ENCODE measurements at places on chromosomes 13 and 19.

DNA sequence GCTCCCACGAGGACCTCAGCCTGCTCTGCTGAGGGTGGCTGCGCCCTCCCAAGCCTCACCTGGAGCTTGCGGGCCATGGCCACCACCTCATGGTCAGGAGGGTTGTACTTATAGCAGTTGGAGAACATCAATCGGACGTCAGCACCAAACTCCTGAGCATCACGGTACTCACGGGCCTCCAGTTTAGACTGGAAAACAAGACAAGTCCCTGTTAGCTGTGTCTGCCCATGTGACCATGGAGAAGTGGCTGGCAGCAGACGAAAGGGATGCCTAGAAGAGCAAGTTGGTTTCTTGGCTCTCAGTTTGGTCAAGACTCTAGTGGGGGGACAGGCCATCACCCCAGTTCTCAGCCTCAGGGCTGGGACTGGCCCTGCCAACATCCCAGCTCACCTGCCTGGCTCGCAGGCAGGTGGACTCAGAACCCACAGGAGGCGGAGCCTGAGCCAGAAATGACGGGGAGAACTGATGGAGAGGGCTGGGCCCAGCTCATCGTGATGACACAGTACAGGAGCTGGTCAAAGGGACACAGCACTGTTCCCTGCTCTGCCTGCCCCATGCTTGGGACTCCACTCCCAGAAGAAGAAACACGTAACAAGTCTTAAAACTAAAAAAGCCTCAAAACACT is 31.2 kb upstream of the EPHX3 start:
- no peak for DNase-seq

- no peak for DNase-seq
Measured at GRCh38 chr13:73684286-73684685, 449.9 kb downstream of the KLF12 start.

GRCh38 chr19:55206664-55207500 is 2.4 kb downstream of the PTPRH start:
- DNase-seq: peak; percentile 76

DNA sequence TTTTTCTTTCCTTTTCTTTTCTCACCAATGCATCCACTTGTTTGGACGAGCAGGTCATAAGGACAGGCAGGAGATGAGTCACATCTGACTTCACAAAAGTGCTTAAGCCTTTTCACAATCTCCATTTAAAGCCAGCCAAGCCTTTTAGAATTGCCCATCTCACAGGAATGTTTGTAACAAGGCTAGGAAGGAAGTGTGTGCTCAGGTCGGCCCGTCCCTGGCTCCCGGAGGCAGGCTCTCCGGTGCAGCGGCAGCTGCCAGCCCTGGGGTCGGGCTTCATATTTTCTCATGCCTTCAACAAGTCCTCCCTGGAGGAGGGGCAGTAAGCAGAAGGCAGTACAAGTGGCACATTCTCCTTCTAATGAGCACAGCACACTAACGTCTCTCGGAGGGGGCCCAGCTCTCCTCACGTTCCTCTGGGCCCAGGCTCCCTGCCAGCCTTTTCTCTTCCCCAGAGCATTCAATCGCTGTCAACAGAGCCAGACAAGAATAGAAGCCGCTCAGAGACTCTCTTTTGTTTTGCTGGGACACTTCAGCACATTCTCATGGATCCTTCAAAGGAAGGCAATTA is 180.5 kb downstream of the COL4A1 start:
- peak; percentile 78 for DNase-seq

- no peak for DNase-seq
Measured at GRCh38 chr13:30301827-30302226, 5.5 kb downstream of the KATNAL1 start.

DNA sequence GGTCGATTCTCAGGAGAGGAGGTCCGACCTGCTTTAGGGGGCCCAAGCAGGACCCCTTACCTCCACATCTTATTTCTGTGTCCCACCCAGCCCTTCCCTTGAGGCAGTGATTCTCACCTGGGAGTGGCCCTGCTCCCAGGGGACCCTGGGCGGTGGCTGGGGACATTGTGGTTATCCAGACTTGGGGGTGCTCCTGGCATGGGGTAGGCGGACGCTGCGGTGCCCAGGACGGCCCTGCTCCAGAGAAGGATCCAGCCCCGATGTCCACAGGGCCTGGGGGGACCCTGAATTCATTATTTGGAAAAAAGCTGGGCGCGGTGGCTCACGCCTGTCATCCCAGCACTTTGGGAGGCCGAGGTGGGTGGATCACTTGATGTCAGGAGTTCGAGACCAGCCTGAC is 84.4 kb downstream of the GADD45B start:
- DNase-seq: no peak

DNA sequence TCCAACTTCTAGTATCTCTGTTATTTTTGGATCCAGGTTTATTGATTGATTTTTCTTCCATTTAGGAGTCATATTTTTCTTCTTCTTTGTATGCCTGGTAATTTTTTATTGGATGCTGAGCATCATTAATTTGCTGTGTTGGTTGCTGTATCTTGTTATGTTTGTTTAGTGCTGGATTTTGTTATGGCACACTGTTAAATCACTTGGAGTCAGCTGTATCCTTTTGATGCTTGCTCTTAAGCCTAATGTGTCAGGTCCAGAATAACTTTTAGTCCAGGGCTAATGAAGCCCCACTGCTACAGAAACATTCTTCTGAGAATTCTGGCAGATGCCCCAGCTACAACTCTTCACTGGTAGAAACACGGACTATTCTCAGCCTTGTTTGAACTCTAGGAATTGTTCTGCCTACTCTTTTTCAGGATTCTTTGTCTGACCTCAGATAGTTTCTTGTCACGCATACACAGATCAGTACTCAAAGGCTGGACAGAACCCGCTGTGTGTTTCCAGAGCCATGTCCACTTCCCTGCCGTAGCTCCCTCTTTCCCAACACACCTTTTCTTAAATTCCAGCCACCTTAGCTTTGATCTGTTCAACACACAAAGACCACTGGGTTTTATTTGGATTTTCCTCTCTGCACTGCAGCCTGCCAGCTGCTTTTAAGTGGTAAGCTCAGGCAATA is 137.1 kb upstream of the WASF3 start:
- DNase-seq: no peak

GRCh38 chr19:46173886-46174480 is 25.9 kb downstream of the IGFL2 start:
- DNase-seq: no peak

DNA sequence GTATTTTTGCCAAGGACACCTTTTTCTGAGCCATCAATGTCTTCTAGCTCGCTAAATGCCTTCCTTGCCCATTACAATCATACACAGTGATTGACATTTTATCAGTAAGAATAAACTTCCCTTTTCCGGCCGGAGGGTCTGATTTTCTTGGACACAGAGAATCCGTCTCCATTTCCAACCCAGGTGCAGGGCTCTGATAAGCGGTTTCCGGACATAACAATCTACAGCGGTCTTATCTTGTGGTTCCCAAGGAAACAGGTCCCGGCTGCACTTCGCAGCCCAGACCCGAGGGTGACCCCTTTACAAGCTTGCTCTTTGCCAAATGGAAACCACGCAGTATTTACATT is 5.1 kb upstream of the ZNF77 start:
- no peak for DNase-seq

DNA sequence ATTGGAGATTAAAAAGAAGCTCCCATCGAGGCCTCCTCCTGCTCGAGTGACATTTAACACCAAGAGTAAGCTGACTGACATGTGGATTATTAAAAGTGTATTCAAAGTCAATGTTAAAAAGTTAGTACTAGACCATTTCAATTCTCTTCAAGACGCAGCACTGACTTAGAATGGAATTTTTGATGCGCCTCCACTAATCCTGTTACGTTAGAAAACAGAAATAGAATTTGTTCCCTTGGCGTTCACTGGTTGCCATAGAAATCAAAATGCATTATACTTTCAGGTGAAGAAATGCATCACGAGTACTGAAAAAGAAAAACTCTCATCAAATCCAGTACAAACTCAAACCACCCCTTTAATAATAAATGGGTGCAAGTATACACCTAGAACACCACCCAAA is 42.2 kb downstream of the BRD4 start:
- no peak for DNase-seq

DNA sequence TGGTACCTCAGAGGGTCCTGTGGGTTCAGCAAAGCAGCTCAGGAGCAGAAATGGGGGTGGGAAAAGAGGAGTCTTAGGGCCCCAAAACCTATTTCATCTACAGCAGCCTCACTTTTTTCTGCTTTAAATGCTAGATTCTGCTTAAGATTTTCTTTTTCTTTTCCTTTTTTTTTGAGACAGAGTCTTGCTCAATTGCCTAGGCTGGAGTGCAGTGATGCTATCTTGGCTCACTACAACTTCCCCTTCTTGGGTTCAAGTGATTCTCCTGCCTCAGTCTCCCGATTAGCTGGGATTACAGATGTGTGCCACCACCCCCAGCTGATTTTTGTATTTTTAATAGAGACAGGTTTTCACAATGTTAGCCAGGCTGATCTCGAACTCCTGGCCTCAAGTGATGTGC is 30.7 kb upstream of the WDFY2 start:
- no peak for DNase-seq

- DNase-seq: no peak
Measured at GRCh38 chr13:114136576-114136975, 4.2 kb upstream of the RASA3 start.

GRCh38 chr13:32474999-32475792 is 47.3 kb upstream of the N4BP2L1 start:
- DNase-seq: no peak

DNA sequence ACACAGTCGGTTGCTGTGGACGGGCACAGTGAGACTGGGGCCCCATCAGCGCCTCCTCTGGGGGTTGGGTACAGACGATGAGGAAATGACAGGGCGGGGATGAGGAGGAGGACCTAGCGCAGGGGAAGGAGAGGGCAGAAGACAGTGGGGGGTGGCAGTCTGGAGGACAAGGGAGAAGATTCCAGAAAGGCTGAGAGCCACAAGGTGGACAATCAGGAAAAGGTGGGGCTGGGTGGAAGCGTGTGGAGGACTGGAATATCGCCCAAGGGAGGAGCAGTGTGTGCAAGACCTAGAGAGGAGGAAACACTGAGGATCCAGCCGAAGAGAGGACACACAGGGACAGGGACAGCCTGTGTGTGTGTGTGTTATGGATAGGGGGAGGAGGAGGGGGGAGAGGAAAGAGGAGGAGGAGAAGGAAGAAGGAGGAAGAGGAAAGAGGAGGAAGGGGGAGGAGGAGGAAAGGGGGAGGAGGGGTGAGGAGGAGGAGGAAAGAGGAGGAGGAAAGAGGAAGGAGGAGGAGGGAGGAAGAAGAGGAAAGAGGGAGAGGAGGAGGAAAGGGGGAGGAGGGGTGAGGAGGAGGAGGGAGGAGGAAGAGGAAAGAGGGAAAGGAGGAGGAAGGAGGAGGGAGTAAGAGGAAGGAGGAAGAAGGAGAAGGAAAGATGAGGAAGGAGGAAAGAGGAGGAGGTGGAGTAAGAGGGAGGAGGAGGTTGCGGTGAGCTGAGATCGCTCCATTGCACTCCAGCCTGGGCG is 15.8 kb upstream of the GARIN5A start:
- DNase-seq: no peak

DNA sequence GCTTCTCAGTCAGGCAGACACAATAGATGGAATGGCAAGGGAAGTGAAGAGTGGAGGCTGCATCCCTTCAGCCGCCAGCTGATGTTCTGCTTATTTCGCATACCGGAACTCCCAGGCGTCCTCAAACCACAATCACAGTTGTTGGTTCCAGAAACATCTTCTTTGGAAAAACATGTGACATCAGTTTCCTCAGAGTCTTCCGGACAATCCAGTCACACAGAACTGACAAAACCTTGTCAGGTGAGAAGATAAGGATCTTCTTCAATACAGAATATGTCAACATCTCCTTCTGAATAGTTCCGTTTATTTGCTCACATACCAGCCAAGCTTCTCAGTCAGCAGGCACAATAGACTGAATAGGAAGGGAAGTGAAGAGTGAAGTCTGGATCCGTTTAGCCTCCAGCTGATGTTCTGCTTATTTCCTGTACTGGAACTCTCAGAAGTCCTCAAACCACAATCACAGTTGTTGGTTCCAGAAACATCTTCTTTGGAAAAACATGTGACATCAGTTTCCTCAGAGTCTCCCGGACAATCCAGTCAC is 45.1 kb upstream of the CEACAM21 start:
- DNase-seq: no peak

GRCh38 chr19:56217039-56217949 is 15.2 kb downstream of the ZSCAN5C start:
- DNase-seq: no peak

DNA sequence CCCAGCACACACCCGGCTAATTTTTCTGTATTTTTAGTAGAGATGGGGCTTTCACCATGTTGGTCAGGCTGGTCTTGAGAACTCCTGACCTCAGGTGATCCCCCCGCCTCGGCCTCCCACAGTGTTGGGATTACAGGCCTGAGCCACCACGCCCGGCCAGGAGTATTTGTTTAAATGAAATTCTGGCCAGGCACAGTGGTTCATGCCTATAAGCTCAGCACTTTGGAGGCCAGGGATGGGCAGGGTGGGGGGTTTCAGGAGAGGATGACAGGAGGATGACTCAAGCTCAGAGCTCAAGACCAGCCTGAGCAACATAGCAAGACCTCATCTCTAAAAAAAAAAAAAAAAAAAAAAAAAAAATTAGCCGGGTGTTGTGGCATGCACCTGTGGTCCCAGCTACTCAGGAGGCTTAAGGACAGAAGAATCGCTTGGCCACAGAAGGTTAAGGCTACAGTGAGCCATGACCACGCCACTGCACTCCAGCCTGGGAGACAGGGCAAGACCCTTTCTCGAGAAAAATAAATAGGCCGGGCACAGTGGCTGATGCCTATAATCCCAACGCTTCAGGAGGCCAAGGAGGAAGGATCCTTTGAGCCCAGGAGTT is 8.2 kb upstream of the DHDH start:
- no peak for DNase-seq

DNA sequence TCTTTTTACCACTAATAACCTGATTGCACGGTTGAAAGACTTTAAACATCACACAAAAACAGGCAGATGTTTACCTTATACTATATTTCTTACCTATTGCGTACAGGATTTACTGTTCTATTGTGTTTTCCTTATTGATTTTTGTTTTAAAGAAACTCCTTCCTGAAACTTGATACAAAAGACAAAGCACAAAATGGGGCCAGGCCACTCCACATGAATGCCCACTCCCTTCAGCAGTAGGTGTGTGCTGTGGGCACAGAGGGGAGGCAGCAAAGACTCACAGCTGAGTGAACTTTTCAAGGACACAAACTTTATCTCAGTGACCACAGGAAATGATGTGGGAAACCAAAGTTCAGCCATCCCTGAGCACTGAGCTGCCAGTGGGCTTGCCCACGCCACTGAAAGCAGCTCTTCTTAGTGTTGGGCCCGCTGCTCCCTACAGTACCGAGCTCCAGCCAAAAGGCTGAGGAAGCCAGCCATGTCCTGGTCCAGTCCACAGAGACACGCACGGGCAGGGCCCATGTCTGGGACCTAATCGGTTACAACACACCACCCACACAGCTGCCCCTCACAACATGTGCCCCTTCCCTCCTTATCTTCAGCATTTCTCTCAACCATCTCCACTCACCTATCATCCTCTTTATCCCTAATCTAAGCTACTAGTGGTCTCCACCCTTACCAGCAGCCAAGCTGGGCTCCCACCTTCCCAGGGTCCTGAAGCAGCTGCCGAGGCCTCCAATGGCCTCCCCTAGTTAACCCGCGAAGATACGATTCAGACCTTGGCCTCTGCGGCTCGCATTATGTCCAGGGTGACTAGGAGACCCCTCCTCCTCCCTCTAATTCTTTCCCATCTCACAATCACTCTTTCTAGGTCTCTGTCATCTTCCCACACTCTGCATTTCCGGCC is 39.5 kb downstream of the ATP7B start:
- DNase-seq: no peak
